HCT116 (cell line): ENCODE measurements at places on chromosomes 1 and 21.

- DNase-seq = no peak
Measured at GRCh38 chr1:53725238-53725689, 13.7 kb downstream of the GLIS1 start.

GRCh38 chr21:44931137-44931500 is 8.7 kb upstream of the SLX9 start:
- DNase-seq = no peak

DNA sequence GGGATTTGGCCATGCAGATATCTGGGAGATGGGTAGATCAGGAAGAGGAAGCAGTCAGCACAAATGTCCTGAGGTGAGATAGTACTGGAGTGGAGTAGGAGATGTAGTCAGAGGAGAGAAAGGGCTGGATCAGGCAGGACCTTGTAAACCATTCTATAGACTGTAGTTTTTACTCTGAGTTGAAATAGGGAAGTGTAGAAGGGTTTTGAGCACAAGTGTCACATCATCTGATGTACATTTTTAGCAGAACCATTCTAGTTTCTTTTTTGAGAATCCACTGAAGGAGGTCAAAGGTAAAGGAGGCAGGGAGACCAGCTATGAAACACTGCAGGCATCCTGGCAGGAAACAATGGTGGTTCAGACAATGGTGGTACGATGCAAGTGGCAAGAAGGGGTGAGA is 194.6 kb upstream of the RRP15 start:
- no peak for DNase-seq

DNA sequence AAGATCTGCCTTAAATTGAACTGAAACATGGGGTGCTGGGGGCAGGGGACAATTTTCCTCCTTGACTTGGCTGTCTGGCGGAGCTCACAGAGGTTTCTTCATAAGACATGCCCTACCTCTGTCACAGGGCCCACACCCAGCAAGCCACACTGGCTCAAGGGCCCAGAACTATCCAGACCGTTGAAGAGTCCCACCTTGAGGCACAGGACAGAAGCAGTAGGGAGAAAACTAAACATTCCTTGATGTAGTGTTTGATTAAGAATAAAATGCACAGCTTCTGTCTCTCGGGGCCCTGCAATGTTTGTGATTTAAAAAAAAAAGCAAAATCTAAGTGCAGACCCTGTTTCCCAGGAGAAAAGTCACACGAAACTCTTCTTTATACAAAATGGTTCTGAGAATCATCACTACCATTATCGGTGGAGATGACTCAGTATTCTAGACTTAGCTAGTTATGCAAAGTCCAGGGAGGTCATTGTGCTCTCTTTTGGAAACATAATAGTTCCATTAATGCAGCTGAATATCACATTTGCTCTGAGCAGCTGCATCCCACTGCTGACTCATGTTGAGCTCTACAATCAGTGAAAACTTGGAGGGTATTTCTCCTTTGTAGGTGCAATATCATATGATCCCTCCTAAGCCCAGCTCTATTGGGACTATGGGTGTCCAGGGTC is 53.6 kb upstream of the DIRAS3 start:
- DNase-seq = no peak

- no peak for DNase-seq
Measured at GRCh38 chr1:82700476-82700875, 899.7 kb downstream of the ADGRL2 start.

DNA sequence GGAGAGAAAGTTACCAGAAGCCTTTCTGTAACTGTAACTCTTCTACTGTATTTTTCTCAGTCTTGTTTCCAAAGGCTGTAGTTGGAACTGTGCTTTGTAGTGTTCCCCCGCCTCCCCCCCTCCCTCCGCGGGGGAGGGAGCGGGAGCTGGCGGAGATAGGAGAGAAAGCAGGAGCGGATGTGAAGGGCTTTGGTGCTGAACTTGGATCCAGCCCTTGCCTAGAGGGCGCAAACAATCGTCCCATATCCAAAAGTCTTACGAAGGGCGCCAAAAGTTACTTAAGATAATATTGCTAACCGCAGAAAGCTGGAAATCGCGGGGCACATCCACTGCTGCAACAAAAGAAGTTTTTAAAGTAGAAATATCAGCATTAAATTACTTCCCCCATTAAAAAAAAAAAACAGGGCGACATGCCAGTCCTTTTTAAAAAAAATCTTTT is 2.4 kb upstream of the NFIA start:
- peak; percentile 69 for DNase-seq

GRCh38 chr1:26027716-26028489 is 6.3 kb downstream of the EXTL1 start:
- DNase-seq = no peak

DNA sequence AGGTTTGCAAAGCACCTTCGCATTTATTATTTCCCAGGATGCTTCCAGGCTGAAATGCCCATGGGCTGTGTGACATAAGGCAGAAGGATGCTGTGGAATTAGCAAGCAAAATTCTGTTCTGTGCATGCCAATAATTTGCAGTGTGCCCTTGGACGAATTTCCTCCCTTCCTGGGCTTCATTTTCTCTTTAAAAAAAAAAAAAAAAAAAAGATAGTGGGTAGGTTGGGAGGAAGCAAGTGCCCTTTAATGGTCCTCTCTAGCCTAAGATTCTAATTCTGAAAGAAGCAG is 2.5 kb upstream of the ID3 start:
- no peak for DNase-seq

DNA sequence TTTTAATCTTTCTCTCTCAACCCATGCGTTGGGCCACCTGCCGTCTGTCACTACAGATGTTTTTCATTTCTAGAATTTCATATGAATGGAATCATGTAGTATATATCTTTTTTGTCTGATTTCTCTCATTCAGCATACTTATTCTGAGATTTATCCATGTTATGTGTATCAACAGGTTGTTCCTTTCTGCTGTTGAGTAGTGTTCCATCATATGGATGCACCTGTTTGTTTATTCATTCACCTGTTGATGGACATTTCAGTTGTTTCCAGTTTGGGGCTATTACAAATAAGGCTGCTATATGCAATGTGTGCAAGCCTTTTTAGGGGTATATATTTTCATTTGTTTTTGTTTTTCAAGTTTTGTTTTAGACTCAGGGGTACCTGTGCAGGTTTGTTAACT is 9.4 kb upstream of the SLC41A1 start:
- DNase-seq = no peak

GRCh38 chr1:85289207-85289847 is 12.9 kb upstream of the BCL10 start:
- peak; percentile 93 for DNase-seq

DNA sequence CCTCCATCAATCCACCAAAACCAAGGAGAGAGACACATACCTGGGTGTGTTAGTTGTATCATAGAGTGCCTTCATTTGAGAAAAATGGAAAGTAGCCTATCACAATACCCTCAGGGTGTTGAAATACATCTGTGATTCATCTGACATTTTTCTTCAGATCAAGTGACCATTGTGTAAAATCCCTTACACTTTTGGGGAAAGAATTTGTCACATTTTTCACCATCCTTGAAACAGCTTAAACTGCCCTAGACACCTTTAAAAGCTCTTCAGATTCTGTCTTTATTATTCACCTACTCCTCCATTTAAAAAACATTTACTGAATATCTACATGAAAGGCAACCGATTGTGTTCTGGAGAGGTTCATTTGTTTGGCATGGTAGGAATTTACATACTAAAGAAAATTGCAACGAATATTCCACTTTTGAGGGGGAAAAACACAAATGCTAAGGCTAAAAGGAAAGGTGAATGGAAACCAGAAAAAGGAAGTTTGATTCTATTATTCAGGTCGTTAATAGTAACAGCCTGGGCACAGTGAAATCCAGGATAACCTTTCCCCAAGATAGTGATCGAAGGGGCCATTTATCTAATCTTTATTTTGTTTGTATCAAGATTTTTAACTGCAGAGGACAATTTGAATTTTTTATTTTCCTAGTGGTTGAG is 70.4 kb upstream of the SAMSN1 start:
- DNase-seq = no peak

DNA sequence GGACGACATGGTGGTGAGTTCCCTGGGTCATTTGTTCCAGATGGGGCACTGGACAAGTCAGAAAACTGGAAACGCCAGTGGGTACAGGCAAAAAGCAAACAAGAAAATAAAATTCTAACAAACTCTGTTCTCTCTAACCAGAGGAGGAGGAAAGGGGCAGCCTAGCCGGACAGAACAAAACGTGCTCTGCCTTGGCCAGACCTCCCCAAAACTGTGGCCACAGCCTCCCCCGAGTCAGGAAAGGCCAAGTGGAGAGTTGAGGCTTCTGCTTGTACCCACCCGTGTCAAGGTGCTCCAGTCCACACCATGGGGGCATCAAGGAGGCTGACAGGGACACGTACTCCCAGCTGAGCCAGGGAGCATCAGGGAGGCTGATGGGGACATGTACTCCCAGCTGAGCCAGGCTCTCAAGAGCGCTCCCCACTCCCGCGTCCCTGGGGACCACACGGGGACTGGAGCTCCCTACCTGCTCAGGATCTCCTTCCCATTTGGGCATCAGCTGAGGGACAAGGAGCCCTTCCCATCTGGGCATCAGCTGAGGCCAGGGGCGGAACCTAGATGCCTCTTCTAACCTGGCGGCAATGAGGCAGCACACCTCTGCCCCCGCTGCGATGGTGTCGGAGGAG is 154.8 kb upstream of the COL6A1 start:
- DNase-seq = no peak

DNA sequence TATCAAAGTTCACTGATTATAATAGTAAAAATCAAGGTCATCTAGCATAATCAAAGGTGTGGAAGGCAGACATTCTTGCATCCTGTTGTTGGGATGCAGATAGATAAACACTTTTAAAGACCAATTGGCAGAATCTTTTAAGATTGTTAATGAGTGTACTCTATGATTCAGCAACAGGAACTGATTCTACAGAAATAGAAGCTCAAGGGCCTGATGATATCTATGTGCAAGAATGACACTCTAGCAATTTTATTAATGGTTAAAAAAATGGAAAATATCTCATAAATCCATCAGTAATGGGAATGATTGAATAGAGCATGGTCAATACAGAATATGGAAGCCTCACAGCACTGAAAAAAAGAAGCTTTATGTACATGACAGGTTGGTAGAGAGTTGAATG is 2.2 kb upstream of the ATP1A4 start:
- no peak for DNase-seq

- no peak for DNase-seq
Measured at GRCh38 chr1:201493757-201494617, 12.9 kb downstream of the CSRP1 start.

DNA sequence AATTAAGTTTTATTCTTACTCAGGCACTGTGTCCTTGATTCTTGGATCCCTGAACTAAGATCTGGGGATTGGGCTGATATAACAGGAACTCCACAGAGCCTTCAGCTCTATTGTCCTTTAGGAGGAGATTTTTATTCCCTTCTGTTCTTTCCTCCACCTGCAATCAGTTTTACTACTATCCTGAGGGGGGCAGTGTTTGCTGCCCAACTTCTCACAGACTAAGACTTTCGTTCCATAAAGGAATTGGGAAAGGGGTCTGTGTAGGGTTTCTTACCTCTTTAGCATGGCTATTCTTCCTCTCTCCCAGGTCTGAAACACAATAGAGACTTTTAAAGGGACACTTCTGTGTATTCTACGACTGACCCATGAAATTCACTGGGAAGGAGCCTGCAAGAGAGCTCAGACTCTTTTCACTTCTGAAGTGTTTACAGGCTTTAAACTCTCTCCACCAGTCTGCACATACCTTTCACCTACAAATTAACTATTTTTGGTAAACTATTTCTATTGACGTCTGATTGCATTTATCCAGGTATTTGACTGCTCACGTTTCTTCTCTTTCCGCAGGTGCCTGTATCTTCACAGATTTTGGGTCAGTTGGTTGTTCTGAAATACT is 103.3 kb upstream of the DEPDC1 start:
- peak; percentile 13 for DNase-seq

GRCh38 chr1:88979749-88980116 is 12.7 kb downstream of the KYAT3 start:
- DNase-seq = no peak

DNA sequence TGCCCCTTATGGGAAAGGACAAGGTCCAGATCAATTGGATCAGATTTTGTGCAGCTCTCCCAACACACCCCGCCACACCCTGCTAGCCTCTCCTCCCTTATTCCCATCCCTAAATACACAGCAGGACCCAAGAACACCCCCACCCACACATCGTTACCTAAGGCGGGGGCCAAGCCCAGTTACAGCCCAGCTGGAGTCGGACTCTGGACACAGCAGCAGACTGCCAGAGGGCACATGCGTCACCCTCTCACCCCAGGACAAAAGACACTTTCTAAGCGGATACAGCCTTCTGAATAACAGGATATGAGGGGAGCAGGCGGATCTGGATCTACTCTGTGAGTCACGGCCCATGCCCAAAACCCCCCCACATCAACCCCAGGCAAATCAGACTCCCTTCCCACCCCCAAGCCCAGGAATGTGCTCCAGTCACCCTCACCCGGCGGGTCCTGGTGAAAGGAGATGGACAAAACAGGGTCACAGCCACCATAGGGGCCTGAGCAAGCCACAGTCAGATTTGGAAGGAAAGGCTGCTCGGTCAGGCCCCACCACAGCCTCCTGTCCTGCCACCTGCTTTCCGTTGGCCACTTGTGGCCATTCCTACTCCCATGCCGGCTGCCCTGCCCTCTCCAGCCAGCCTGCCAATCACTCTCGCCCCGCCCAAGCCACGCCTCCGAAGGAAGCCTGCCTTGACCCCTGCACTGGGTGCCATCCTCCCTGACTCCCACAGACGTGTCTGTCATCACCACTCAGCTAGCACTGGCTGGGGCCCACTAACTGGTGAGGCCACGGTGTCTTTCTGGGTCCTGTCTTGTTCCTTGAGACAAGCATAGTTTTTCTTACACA is 4.0 kb downstream of the S100A16 start:
- peak; percentile 90 for DNase-seq

DNA sequence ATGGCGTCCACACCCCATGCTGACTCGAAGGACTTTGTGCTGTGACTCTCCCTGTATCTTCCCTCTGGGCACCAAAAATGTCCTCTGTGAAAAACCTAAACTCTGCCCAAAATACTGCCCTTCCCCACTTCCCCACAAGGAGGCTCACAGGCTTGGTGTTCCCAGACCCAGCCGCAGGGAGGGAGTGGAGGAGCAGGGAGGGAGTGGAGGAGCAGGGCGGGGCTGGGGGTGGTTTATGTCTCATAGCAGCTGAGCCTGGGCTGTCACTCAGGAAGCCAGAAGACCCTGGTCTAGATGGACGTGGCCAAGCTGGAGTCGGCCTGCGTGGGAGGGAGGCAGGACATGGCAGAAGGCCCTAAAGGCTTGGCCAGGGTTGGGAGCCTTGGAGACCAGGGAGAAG is 461.7 kb downstream of the PTPRU start:
- DNase-seq = peak; percentile 57

- DNase-seq = no peak
Measured at GRCh38 chr1:1309251-1310108, 1.1 kb downstream of the PUSL1 start.

GRCh38 chr1:22709227-22709626 is 1.4 kb upstream of the EPHB2 start:
- no peak for DNase-seq
